HepG2 (cell line): ENCODE measurements at places on chromosomes 3 and 15. TPM values are rescaled to one million over a fixed set of nuclear protein-coding genes. Genes with fewer than 3 reads are reported as not detected.
A peak's percentile ranks its signal among the peaks of the same experiment; 100 is the strongest.

DNA sequence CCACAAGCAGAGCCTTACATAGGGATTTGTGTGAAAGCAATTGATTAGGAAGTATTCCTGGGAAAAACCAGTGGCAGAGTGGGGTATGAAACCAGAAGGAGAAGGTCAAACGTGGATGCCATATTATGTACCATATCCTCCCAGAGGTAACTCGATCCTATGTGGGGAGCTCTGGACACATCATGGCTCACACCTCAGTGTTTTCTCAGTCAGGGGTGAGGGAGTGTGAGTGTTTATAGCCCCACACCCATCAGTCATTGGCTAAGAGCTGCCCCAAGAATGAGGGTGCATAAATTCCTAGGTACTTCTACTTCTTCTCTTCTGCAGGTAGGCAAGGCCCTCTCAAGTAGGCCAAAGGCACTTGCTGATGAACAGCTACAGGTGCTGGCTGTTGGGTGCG lies 28.2 kb upstream of the PDZRN3 start:
- H3K36me3 ChIP-seq: no peaks in the 10 kb centered on the region
- no peaks in the 10 kb centered on the region for H3K27me3 ChIP-seq
- DNase-seq: no peak

GRCh38 chr15:56307180-56307579 lies 58.0 kb upstream of the TEX9 start:
- no peaks in the 10 kb centered on the region for H3K27me3 ChIP-seq
- no peak for DNase-seq
- no peaks in the 10 kb centered on the region for H3K36me3 ChIP-seq

DNA sequence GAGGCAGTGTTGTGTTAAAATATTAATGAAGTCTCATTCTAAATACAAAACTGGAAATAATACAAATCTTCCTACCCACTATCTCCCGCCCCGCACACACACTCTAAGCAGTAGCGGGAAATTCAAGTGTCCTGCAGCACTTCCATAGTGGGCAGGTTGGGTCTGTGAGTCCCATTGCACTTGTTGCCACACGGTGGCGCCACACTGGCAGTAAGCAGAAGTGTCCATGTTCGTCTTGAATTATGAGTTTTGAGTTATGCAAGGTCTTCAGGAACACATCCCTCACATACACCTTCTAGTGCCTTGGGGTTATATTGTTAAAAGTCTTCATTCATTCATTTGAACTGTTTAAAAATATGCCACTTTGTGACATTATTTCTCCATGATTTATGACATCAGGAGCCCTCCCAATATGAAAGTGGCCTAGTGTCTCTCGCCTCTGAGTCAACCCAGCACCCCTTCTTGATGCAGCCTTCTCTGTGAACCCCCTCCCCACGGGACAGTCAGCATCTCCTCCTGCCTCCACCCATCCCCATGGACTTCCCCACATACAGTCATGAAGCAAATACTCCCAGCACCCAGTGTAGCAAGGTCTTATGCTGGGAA lies 17.6 kb upstream of the CCDC174 start:
- no peak overlapping the region for H3K4me3 ChIP-seq
- no peaks in the 10 kb centered on the region for H3K36me3 ChIP-seq
- H3K27me3 ChIP-seq: no peaks in the 10 kb centered on the region
- peaks cover 57% of the 10 kb centered on the region for H3K4me1 ChIP-seq
- H3K27ac ChIP-seq: no peak overlapping the region

GRCh38 chr3:122231465-122232157 lies 48.1 kb downstream of the CASR start:
- H3K27me3 ChIP-seq: no peaks in the 10 kb centered on the region
- H3K36me3 ChIP-seq: no peaks in the 10 kb centered on the region
- H3K27ac ChIP-seq: no peak overlapping the region
- H3K4me3 ChIP-seq: no peak overlapping the region

- H3K36me3 ChIP-seq: no peaks in the 10 kb centered on the region
- no peak for DNase-seq
- H3K4me1 ChIP-seq: peaks cover 61% of the 10 kb centered on the region
- peak overlapping the region; percentile 74 for H3K27ac ChIP-seq
- no peaks in the 10 kb centered on the region for H3K27me3 ChIP-seq
- no peak overlapping the region for H3K4me3 ChIP-seq
Measured at GRCh38 chr3:197522881-197523441, 32.8 kb downstream of the BDH1 start.

- H3K4me3 ChIP-seq: no peak overlapping the region
- no peak overlapping the region for H3K27ac ChIP-seq
- H3K36me3 ChIP-seq: no peaks in the 10 kb centered on the region
- no peaks in the 10 kb centered on the region for H3K27me3 ChIP-seq
- H3K4me1 ChIP-seq: no peaks in the 10 kb centered on the region
Measured at GRCh38 chr3:79039192-79039591, 728.6 kb downstream of the ROBO1 start.

CHST2 gene
- total RNA-seq: not detected in 2 replicates
